ENCODE measurements at places on chromosomes 7 and 10.

DNA sequence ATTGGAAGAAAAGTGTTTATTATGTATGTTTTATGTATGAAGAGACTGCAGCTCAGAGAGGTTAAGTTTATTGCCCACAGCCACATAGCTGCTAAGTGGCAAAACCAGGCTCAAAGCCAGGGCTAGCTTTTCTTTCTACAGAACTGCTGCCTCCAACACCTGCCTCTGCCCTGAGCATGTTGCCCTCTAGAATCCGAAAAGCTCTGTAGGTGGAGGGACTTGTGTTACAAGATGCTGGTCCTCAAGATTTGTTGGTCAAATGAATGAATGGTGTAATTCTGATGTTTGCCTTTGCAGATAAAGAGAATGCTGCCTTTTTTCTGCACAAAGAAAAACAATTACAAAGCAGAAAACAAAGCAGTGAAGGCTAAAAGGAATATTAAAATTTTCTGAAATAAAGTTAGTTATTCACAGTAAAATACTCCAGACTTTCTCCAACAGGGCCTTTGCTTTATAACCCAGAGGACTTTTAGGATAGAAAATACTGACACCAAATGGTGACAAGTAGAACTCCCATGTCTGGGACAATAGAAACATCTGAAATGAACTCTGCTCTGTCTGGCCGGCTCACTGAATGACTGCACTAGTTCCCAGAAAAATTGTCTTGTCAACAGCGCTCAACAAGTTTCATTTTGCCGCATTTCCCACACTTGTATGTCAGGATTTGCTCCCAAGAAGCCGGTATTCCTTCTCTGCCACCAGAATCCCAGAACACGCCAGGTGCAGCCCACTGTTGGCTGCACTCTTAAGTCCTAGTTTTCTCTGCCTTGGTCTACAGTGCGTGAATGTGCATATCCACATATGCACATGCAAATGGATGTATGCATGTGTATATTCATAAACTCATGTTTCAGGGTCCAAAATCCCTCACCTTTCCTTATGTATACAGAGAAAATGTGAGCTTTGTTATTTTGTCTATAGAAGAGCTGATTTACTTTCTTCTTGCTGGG lies 11.0 kb upstream of the DNTT start:
- DNase-seq: peak; percentile 17

DNA sequence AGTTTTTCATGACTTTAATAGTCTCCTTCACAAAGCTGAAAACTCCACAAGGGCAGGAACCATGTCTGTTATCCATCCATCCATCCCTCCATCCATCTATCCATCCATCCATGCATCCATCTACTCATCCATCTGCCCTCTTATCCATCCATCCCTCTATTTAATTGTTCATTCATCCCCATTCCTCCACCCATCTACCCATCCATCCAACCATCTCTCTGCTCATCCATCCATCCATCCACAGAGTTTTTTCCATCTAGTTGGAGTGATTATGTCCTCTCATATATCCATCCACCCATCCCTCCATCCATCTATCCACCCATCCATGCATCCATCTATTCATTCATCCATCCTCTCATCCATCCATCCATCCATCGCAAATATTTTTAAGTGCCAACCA lies 237.9 kb downstream of the EMX2 start:
- DNase-seq: no peak

DNA sequence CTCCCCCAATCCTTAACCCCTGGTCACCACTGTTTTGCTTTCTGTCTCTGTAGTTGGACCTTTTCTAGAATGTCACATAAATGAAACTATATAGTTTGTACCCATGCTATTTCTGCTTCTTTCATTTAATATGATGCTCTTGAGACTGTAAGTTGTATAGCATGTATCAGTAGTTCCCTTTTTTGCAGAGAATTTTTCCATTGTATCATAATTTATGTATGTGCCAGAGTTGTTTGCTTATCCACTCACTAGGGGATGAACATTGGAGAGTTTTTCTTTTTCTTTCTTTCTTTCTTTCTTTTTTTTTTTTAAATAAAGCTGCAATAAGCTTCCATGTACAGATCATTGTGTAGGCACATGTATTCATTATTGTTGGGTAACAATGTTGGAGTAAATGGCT lies 544.8 kb downstream of the CNTNAP2 start:
- DNase-seq: no peak

DNA sequence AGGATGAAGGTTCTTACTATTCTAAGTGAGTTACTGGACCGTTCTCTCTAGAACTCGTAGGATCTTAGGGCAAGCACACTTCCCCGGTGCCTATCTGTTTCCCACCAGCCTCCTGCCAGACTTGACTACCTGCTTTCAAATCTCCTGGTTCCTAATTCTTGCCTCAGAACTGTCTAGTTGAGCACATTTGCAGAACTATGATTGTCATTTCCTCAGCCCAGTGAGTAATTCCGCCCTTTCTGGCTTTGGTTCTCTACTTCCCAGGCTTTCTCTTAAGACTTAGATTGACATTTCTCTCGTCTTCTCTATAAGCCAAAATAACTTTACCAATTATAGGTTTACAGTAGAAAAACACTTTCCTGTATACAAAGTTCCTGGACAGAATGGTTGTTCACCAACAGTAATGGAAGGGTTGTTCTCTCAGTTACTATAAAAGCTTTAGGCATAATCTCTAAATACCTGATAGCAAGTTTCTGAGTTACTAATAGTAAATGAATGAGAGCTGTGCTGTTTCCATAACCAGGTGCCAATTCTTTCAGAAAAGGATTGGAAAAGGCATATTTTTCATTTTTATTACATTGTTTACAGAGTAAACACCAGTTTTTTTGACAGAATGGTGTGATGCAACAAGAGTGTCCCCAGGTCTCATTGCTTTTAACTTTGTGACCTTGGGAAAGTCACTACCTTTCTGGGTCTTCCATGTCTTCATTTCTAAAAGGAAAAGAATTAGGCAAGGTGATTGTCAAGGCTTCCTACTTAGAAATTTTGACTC lies 41.1 kb downstream of the PLEKHA8 start:
- DNase-seq: no peak

- no peak for DNase-seq
Observed at GRCh38 chr10:132137111-132138072, 49.4 kb upstream of the DPYSL4 start.

- no peak for DNase-seq
Observed at GRCh38 chr7:13286916-13287315, 599.5 kb downstream of the ARL4A start.

GRCh38 chr7:157540020-157540419 lies 203.2 kb downstream of the DNAJB6 start:
- no peak for DNase-seq

DNA sequence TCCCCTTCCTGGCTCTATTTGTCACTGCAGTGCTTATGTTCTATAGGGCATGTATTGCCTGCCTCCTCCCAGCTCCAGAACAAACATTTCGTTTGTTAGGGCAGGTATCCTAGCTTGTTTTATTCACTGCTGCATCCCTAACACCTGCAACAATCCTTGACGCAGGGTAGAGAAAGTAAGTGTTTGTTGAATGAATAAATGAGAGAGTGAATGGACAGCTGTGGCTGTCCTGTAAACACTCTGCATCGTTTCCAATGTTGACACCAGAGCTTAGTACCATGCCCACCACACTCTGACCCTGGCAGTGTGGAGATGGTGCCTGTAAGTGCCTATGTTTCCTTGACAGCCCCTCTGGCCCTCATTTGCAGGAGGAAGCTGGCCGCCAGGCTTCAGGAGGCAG lies 21.0 kb downstream of the MYH16 start:
- DNase-seq: no peak

GRCh38 chr7:105678811-105679495 lies 97.7 kb upstream of the EFCAB10 start:
- DNase-seq: peak; percentile 36

GRCh38 chr10:108836362-108836761 lies 1086.9 kb downstream of the XPNPEP1 start:
- DNase-seq: no peak

DNA sequence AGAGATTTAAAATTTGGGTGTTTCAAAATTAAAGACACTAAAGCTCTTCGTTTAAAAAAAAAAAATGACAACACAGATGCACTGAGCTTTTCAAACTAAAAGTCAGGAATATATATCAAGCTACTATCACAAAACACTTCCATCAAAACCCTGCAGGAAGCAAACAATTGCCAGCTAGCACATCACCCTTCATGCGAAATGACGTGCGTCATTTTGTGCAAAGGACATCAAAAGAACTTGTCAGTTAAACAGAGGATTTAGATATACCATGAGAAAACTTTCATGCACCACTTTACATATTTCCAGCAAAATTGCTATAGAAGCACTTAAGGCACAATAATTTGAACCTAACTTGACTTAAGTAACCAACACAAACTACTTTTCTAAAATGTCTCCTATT lies 264.7 kb downstream of the GRM8 start:
- no peak for DNase-seq

- DNase-seq: no peak
Observed at GRCh38 chr10:25582961-25583360, 351.1 kb upstream of the MYO3A start.

- no peak for DNase-seq
Observed at GRCh38 chr7:11642276-11642675, 189.7 kb downstream of the THSD7A start.

GRCh38 chr7:27062946-27063345 lies 32.9 kb downstream of the HOXA1 start:
- no peak for DNase-seq

DNA sequence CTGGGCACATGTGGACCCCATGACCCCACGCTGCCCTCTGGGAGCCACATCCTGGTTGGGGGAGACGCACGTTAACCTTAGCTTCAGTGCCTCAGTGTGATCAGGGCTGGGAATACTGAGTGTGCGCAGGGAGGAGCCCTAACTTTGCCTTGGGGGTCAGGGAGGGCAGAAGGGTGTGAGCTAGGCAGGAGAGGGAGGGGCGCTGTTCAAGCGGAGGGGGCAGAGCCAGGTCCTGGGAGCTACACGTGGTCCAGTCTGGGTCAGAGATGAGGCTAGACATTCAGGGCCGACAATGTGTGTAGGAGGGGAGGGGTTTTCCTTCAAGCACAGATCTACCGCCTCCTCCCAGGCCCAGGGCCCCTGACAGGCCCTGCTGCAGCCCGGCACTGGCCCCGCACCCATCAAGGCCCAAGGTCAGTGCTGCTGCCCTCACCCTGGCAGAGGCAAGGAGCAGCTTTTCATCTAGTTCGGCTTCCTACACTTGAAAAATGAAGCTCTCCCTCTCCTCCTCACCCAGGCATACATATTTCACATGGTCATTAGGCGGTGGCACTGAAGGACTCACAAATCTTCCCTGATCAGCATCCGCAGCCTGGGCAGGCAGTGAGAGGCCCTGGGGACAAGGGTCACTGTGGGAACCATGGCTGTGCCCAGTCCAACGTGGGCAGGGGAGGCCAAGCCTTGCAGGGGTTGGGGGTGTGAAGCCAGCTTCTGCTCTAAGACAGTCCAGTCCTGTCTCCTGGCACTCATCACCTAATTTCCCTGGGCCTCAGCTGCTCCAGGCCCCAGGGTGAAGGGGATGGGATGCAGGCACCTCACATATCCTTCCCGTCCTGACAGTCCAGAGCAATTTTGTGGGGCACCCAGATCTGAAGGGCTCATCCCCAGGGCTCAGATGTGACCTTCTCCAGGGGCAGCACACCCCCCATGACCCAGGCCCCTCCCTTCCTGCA lies 47.3 kb downstream of the C10orf105 start:
- no peak for DNase-seq

- no peak for DNase-seq
Observed at GRCh38 chr10:5553400-5554170, 28.8 kb downstream of the CALML3 start.

DNA sequence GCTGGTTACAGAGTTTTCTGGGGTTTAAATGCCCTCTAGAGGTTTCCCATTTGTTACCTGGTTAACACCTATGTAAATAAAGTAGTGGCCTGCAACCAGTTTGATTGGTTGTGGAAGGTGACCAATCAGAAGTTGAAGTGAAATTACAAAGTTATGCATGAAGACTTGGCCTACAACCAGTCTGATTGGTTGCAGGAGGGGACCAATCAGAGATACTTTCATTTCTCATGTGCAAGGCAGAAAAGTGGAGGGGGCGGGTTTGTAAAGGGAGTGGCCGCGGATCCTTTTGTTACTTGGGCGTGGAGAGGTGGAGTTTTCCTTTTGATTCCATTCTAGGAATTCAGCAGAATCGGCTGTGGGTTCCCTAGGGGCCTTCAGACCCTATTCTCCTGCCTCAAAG lies 80.8 kb downstream of the SEC23IP start:
- DNase-seq: no peak

- DNase-seq: peak; percentile 15
Observed at GRCh38 chr10:77643795-77644468, 6.3 kb upstream of the KCNMA1 start.

- DNase-seq: no peak
Observed at GRCh38 chr10:33965795-33966581, 631.5 kb upstream of the NRP1 start.

DNA sequence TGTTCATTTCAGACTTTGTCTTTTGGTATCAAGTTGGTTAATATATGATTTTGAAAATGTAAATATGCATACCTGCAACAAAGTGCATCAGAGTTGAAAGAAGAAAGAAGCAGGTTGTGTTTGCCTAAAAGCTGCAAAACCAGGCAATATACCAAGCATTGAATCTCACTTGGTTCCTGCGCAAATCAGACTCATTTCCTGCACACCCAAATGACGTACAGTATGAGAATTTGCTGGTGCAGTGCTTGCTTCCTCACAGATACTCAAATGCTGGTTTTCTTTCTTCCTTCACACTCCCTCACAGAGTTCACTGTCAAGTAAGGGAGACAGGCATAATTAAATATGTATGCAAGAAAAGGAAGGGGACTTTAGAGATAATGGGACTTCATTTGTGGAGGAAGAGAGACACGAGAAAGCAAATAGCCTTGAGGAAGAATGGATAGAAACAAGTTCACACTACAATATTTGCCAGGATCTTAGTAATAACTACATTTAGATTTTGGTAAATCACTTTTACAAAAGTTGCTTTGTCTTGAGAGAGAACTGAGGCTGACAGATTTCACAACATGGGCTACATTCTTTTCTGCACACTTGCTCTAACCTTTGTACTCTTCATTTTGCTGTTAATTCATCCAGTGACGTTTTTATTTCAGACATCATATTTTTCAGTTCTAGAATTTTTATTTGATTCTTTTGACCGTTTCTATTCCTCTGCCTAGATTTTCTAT lies 56.9 kb upstream of the AOAH start:
- peak; percentile 53 for DNase-seq

GRCh38 chr7:44136731-44137130 lies 4.4 kb downstream of the MYL7 start:
- DNase-seq: no peak

DNA sequence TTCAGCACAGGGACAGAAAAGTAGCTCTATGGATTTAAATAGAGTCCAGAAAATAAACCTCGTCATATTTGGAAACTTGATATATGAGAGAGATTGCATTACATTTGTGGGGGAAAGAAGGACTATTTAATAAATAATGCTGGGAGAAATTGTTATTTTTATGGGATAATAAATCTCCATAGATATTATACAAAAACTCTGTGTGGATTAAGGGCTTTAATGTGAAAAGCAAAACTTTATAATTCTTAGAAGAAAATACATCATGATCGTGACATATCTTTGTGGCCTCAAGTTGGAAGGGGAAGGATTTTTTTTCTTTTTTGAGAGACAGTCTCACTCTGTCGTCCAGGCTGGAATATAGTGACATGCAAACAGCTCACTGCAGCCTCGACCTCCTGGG lies 95.0 kb upstream of the LEP start:
- DNase-seq: no peak

- DNase-seq: no peak
Observed at GRCh38 chr10:49276596-49276995, 22.4 kb upstream of the C10orf71 start.
